OCI-LY7 (cell line): ENCODE measurements at places on chromosomes 2 and 18. TPM values are rescaled to one million over a fixed set of nuclear protein-coding genes. Genes with fewer than 3 reads are reported as not detected.

The MORN2 gene
- 4.4 and 8.1 TPM in 2 replicates for total RNA-seq

The IL36RN gene
- not detected in 2 replicates for total RNA-seq

The FAM98A gene
- 53.7 and 55.6 TPM in 2 replicates for total RNA-seq

The MYOM1 gene
- 2.3 and 2.4 TPM in 2 replicates for total RNA-seq

The ESPNL gene
- total RNA-seq, result 3.4 and 5.0 TPM in 2 replicates

The KCTD1 gene
- 10.1 and 12.1 TPM in 2 replicates for total RNA-seq

The LRRC30 gene
- not detected in 2 replicates for total RNA-seq
